Ovary (tissue), 10 donors: ENCODE measurements at places on chromosomes 2 and 18. TPM values are rescaled to one million over a fixed set of nuclear protein-coding genes. Genes with fewer than 3 reads are reported as not detected.

DNA sequence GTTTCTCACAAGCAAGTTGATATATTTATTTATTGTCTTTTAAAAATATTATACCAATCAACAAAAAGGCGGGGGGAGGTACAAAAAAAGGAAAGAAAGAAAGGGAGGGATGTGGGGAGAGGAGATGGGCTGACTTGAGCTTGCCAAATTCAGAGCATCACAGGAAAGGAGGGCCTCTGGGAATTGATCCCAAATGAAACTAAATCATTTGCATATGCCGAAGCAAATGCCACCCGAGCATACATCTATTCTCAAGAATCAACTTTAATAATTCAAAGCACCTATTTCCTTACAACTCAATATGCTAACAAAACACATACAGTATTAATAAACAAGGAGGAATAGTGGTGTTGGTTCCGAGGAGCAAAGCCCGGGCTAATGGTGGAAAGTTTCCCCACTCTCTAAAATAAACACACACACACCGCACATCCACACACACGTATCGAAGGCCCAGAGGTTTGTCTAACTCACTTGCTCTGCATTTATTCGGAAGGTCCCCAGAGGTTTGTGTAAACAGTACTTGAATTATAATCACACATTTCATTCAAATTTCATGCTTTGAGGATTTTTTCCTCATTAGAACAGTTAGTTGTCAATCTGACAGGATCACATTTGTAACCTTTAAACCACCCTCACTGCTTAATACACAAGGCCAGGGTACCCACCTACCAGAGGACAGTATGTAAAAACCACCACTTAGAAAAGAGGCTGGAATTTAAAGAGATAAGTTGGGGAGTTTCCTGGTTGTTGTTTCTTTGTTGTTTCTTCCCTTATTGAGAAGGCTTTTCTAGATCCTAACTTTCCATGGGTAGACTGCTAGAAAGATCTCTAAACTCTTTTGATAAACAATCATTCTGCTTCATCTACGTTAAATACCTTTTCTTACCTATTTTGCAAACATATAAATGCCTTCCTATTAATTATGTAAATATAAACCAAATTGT is 264.7 kb downstream of the TCF4 start:
- no peak for DNase-seq

GRCh38 chr18:57780706-57781347 is 22.3 kb downstream of the ATP8B1 start:
- DNase-seq, result no peak

DNA sequence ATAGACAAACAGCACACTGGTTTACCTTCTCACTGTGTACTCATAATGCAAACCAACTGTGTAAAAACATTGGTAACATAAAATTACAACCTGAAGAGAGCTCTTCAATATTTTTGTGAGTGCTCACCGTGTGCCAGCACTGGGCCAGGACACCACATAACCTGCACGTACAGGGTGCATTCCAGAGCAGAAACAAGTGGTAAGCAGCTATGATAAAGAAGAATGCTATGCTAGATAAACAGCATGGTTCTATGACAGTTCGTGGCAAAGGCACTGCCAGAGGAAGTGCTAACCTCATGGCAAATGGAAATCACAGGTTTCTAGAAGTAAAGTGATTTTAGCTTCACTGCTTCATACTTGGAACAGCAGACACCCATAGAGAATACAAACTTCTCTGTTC is 343.5 kb downstream of the MTX2 start:
- DNase-seq, result no peak

SLC38A11 gene
- total RNA-seq, result 0.20 TPM
